T-helper 2 cell (primary cell): ENCODE measurements at places on chromosomes 4 and X.

- no peak for DNase-seq
Measured at GRCh38 chrX:17559728-17560379, 177.4 kb upstream of the SCML1 start.

DNA sequence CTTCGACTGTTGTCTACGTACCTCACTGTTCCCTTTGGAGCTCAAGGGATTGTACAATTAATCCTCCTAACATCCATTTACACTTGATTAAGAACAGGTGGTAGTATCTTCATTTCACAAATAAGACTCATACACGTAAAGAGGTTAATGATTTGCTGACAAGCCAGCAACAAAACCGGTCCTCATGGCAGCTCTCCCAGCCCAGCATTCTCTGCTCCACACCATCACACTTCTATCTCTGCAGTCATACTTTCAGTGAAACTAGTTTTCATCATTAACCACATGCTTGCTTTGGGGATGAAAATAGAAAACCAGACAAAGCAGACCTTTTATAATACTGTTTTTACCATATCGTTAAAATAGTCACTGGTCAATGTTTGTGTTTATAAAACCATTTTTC is 28.7 kb upstream of the CASK start:
- no peak for DNase-seq

- DNase-seq = no peak
Measured at GRCh38 chrX:17464194-17464593, 89.2 kb downstream of the NHS start.

DNA sequence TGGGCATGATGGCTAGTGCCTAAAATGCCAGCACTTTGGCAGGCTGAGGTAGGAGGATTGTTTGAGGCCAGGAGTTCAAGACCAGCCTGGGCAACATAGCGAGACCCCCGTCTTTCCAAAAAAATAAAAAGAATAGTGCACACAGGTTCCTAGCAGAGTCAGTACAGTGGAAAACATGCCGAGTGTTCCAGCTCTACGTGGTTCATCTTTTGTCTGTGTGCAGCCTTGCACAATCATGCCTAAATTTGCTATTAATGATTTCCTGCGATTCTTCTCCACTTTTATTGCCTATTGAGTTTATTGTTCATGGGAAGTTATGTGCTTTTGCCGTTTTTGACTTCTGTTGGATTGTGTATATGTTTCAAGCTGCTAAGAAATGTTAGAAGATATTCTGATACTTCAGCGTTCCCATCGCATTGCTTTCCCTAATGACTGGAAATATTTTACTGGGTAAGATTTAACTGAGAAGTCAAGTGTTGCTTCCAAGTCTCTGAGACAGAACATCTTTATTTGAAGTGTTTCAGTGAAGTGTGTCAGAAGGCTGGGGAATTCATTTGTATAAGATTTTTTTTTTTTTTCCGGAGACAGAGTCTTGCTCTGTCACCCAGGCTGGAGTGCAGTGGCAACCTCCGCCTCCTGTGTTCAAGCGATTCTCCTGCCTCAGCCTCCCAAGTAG is 11.3 kb downstream of the DOCK11 start:
- DNase-seq = no peak

GRCh38 chrX:110317061-110317819 is 645 bp downstream of the AMMECR1 start:
- peak; percentile 6 for DNase-seq

GRCh38 chr4:140222171-140222570 is 68.2 kb upstream of the MAML3 start:
- DNase-seq = no peak

DNA sequence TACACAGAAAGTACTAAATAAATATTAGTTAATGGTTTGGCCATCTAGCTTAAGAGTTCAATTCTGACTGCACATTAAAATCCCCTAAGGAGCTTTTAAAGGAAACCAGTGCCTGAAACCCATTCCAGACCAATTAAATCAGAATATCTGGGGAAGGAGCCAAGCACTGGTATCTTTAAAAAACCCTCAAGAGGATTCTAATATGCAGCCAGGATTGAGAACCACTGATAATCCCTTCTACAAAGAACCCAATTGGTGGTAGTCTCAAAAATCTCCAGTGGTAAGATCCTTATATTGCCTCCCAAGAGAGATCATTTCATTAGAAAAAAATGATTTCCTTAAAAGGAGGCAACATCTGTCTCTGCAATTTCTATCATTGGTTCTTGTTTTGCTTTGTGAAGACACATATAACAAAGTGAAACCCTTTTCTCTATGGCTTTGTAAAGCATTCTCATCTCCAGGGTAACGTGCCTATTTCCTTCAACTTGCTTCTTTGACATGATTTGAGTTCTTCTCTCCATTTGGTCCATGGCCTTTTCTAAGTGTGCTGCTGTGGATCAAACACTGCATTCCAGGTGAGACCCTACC is 3.5 kb downstream of the GPR34 start:
- DNase-seq = no peak
